ENCODE measurements at places on chromosomes 16 and 17.

DNA sequence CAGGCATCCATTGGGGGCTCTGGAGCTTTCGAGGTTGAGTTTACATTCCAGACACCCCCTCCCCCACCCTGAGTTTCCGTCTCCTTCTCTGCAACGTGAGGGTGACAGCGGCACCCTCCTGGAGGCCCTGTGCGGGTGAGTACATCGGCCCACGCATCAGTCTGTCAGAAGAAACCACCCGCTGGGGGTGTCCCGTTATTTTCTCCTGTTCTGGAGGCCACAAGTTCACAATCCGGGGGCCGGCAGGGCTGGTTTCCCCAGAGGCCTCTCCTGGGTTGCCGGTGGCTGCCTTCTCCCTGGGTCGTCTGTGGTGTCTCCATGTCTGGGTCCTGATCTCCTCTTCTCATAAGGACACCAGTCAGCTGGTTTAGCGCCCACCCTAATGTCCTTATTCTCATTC lies 35.7 kb downstream of the GSE1 start:
- no peak for DNase-seq

- DNase-seq: no peak
Observed at GRCh38 chr17:75370286-75370915, 35.1 kb downstream of the GRB2 start.

- no peak for DNase-seq
Observed at GRCh38 chr16:56013962-56014552, 138.9 kb upstream of the CES5A start.

- no peak for DNase-seq
Observed at GRCh38 chr17:33049781-33050414, 58.3 kb downstream of the SPACA3 start.

DNA sequence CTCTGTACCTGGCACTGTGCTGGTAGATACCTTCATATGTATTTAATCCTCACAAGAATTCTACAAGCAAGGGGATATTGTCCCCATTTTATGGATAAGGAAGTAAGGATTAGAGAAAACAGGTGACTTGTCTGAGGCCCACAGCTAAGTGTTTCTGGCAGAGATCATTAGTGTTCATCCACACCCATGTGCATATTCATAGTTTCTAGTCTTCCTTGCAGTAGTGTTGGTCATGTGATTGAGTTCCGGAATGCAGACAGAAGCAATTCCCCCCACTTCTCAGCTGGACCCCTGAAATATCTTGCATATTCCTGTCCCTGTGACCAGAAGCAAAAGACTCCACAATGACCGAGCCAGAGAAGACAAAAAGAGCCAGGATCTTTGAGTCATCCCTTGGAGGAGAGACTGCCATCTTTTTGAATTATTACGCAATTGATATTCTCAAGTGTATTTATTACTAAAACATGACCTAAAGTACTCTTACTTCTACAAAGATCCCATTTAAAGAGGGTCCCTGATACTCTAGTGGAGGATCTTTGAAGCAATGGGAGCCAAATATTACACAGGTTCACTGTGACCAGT lies 43.4 kb downstream of the SOX9 start:
- no peak for DNase-seq

DNA sequence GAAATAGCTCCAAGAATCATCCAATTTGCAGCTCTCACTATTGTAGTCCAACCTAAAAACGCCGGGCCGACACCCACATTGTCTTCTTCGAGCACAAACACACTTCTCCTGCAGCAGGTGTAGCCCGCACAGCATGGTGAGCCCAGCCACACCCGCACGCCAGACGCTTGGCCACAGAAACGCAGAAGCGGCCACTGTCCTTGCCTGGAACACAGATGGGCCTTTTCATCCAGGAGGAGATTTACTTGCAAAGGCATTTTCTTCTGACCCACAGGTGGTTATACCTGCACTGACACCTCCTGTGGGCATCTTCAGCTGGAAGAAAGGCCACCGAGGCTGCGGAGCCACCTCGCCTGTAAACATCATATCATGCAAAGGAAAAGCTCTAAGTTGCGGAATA lies 98.4 kb downstream of the ADCY9 start:
- no peak for DNase-seq
